Mesenchymal stem cell (in vitro differentiated cells and primary cell): ENCODE measurements at places on chromosomes 3 and 15.
A peak's percentile ranks its signal among the peaks of the same experiment; 100 is the strongest.

GRCh38 chr3:138842483-138843188, 7.9 kb upstream of the PIK3CB start:
- no peak for DNase-seq

DNA sequence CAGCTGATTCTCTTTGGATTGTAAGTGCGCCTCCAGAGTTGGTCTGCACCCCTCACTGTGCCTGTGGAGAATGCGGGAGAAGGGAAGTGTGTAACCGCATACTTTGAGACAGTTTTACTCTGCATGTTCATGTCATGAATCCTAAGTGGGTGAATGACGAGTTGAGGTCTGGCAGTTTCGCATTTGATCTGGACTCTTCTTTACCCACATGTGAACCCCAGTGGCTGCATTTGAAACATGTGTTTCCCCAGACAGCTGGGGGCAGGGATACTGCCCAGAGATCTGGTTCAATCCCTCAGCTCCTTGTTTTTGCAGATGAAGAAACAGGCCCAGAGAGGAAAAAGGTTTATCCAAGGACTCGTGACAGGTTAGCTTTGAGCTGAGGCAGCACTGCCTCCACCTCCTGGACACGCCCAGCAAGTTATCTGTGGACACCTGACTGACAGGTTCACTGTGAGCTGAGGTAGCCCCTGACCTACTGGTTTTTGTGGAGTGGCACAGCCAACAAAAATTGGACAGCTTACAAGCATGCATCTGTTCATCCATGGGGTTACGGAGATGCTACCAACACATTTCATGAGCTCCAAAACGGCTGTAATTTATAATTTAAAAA, 207.3 kb downstream of the XXYLT1 start:
- no peak for DNase-seq

GRCh38 chr15:90031231-90031791, 30.2 kb downstream of the ZNF710 start:
- peak; percentile 85 for DNase-seq

DNA sequence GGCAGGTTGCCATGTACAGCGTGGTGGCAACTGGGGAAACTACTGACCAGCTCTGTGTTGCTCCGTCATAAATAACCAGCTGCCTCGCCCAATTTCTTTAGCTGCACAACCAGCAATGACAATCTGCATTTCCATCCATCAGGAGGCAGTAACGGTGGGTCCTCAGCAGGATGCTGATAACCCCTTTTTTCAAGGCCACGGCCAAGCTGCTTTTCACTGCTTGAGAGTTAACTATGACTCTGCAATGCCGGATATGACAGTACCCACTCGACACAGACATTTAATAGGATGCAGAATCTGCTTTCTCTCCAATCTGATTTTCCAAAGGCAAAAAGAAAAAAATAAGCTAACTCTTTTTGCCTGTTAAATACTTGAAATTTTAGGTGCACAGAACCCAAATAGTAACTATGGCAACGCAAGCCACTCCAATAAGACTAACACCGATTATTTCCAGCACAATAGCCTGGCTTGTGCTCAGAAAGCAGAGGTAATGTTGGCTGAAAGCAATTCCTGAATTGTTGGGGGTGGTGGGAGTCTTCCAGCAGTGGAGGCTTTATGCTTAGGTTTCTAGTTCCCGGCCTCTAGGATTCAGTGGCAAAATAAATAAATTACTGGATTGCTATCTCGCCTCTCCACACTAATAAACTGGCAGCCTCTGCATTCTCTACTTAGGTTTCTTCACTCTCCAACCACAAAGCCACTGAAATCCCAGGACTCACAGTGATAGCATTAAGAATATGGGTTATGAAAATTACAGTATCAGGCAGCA, 31.2 kb upstream of the SRGAP3 start:
- no peak for DNase-seq

GRCh38 chr3:151145713-151146070, 57.3 kb downstream of the GPR171 start:
- DNase-seq: no peak

DNA sequence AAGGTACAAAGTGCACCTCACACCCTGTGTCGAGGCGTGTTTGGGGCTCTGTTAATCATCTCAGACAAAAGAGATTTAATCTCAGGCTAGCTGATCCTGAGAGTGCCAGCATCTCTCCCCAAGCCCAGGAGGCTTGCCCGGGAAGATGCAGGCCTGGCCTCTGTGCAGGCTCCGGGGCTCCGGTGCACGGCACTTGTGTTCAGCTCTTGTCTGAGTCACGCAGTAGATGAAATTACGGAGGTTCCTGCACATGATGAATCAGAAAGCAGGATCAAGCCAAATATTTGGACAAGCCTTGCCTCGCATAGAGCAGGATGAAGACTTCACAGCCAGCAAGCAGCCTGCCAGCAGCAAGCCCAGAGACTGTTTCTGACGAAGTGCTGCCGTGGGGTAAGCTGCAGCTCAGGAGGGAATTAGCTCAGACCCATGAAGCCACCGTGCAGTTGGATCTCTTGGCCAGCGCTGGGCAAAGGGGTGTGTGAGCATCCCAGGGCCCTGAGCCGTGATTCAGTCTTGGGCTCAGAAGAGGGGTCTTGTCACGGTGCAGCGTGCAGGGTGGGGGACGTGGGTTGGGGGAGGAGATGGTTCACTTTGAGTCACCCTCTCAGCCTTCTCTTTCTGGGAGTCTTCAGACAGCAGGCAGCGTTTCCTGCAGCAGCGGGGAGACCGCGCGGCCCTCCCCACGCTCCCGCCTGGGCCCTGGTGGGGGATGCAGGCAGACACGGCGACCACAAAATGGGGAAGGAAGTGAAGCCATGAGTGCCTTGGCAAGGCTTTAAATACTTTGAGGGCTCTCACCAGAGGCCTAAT, 89.2 kb upstream of the MEF2A start:
- DNase-seq: peak; percentile 96

GRCh38 chr3:173770796-173771573, 373.4 kb downstream of the NLGN1 start:
- no peak for DNase-seq

DNA sequence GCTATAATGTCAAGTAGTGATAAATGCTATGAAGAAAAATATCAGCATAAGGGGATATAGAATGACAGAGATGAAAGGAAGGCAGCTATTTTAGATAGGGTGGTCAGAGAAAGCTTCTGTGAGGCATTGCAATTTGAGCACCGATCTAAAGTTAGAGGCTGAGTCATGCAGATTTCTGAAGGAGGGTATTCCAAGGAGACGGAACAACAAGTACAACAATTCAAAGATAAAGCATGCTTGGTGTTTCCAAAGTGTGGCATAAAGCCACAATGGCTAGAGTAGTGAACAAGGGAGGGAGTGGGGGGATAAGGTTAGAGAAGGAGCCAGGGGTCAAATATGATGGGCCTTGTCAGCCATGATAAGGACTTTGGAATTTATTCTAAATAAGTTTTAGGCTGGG, 71.9 kb downstream of the PFN2 start:
- DNase-seq: peak; percentile 71

DNA sequence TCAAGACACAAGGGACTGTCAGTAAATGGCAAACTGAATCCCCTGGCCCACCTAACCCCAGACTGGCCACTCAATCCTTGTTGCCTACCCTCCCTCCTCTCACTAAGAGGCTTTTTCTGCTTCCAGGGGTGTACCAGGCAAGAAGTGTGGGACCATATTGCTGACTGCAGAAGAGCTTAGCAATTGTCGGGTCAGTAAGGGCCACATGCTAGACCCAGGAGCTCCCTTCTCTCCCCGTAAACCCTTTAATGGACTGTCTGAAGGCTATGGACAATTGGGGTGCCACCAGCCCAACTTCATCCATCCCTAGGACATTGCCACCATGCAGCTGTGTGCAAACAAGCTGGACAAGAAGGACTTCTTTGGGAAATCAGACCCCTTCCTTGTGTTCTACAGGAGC, 8.8 kb downstream of the CPNE9 start:
- DNase-seq: no peak

DNA sequence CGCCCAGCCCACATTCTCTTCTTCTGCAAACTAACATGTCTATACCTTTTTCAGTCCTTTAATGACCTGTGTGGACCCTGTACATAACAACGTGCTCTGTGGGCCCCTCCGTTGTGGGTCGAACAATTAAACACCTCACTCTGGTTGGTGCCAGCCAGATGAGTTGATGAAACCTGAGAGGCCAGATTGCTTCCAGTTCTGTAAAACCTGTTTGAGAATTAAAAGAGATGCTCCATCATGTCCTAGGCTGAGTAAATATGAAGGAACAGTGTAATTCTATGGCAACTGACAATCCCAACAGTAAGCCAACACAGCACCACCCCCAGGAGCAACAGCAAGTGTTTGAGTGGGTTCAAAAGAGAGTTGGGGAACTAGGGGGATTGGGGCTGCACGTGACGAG, 5.7 kb upstream of the THBS1 start:
- DNase-seq: no peak

- no peak for DNase-seq
These were observed 93.6 kb downstream of the SEC22A start for GRCh38 chr3:123295171-123295900.

GRCh38 chr3:125611908-125612307, 16.6 kb upstream of the OSBPL11 start:
- no peak for DNase-seq

DNA sequence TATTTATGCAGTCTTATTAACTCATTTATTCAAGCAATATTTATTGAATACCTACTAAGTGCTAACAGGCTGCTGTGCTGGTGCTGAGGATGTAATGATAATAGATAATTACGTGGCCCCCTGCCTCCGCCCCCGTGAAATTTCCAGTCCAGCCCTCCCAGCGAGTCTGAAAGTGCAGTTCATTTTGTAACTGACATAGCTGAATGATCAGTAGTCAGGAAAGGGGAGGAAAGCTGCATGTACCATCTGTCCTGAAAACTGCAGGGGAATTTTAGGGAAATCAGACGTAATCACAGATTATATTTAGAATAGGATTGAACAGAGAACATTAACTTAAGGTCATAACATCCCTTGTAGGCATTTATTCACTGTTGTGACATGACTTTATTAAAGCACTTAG, 736.8 kb downstream of the MCTP2 start:
- DNase-seq: no peak

- DNase-seq: no peak
These were observed 167.3 kb downstream of the SLCO3A1 start for GRCh38 chr15:92020804-92021203.

DNA sequence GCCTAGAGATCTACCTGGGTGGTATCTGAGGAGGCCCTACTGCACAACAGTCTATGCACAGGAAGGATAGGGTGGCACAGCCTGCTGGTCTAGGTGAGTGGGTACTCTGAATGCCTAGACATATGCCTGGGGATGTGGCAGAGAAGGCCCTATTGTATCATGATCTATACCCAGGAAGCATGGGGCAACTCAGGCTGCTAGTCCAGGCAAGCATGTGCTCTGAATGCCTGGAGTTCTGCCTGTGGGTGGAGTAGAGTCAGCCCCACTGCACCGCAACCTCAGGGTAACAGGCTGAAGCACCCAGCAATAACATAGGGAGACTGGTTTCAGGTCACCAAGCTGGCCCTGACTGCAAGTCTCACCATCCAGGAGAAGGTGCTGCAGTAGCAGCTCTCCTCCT, 224.7 kb downstream of the MFSD1 start:
- DNase-seq: no peak
